Naive thymus-derived CD4-positive, alpha-beta T cell (primary cell): ENCODE measurements at places on chromosomes 16 and 17. TPM values are rescaled to one million over a fixed set of nuclear protein-coding genes. Genes with fewer than 3 reads are reported as not detected.

DNA sequence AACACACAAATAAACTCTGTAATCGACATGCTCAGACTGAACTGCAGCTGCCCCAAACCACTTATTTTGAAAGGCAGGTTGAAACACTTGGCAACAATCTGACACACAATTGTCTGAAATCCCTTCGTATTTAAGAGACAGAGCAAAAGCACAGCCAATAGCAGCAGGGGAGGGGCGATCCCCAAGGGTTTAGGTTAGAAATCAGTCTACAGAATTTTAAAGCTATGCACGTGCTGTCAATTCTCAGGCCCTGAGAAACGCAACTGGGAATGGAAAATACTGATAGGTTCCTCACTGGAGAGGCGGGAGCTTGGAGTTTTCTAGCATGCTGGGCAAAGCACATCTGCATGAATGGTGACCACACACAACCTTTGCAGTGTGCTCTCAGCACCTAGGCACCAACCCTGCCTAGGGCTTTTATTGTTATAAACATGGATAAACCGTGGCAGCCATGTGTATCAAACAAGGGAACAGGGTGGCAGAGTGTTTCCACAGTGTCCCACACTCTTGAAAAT lies 168.0 kb downstream of the AATF start:
- no peaks in the 10 kb centered on the region for H3K4me1 ChIP-seq
- no peaks in the 10 kb centered on the region for H3K27me3 ChIP-seq
- H3K27ac ChIP-seq: no peak overlapping the region
- no peak for DNase-seq
- H3K4me3 ChIP-seq: no peak overlapping the region
- no peaks in the 10 kb centered on the region for H3K36me3 ChIP-seq

DNA sequence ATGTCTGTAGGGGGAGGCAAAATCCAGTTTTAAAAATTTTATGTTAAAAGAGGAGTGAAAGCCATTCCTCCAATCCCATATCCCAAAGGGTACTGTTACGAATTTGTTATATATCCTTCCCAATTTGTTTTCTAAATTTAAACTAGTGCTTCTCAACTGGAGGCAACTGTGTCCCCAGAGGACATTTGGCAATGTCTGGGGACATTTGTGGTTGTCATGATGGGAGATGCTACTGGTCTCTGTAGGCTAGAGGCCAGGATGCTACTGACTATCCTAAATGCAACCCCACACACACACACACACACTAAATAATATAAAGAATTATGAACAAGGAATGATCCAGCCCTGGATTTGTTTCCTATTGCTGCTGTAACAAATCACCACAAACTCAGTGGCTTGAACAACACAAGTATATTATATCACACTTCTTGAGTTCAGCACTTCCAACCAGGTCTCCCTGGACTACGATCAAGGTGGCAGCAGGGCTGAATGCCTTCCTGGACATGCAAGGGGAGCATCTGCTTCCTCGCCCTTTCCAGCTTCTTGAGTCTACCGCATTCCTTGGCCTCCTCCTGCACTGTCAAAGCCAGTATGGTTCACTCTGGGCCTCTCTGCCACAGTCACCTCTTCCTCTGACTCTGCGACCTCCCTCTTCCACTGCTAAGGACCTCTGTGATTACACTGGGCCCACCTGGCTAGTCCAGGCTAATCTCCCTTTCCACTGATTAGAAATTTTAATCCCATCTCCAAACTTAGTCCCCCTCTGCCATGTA lies 30.1 kb downstream of the ARHGAP17 start:
- DNase-seq: no peak
- peaks cover 3% of the 10 kb centered on the region for H3K4me1 ChIP-seq
- no peaks in the 10 kb centered on the region for H3K36me3 ChIP-seq

DNA sequence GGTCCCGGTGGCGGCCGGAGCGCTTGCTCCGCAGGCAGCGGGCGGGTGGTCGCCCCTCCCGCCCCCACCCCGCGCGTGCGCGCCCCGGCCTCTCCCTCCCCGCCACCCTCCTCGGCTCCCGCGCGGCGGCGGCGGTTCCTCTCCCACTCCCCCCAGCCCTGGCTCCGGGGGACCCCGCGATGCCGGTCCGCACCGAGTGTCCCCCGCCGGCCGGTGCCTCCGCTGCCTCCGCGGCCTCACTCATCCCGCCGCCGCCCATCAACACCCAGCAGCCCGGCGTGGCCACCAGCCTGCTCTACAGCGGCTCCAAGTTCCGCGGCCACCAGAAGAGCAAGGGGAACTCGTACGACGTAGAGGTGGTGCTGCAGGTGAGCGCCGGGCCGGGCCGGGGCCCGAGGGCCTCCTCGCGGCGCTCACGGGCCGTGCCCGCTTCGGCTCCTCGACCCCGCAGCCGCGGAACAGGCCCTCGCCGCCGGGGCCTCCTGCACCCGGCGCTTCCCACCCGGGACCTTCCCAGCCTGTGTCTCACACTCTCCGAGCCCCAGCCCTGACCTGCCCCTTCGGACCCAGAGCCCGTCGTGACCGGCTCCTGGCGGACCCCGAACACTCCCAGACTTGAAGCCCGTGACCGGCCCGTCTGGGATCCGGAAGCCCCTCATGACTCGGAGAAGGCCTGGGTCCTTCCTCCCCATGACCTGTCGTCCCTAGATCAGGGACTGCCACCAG lies 490 bp downstream of the GID4 start:
- H3K4me3 ChIP-seq: peak overlapping the region; percentile 79
- DNase-seq: no peak
- H3K27me3 ChIP-seq: no peaks in the 10 kb centered on the region
- peak overlapping the region; percentile 88 for H3K27ac ChIP-seq

DNA sequence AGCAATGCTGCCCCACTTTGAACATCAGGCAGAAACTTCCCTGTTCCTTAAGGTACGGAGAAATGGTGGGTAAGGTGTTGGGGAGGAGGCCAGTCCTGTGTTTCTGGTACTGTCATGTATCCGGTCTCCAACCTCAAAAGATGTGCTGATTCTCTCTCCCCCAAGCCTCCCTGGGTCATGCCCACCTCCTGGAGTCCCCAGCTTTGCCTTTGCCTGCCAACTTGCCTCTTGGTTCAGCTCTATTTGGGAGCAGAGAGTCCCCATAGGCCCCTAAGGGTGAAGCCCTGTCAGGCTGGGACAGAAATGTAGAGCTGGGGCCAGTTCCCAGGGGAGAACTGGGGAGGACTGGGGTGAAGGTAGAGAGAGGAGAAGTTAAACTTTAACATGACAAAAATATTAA lies 1.6 kb upstream of the TBX21 start:
- H3K4me1 ChIP-seq: peaks cover 45% of the 10 kb centered on the region
- no peak overlapping the region for H3K4me3 ChIP-seq
- no peak for DNase-seq
- H3K27ac ChIP-seq: no peak overlapping the region

DNA sequence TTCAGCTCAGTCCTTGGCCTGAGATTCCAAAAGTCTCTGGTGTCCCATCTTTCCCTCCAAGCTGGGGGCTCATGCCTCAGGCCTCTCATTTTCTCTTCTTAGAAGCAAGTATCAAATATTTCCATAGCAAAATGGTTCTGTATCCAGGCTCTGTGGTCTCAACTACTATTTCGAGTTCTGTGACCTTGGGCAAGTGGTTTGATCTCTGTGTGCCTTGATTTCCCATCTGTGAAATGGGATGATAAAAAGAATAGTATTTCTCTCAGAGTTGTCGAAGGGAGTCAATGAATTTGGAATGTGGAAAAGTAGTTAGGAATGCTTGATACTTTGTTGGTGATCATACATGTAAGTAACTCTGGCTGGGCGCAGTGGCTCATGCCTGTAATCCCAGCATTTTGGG lies 6.4 kb downstream of the SYT17 start:
- no peaks in the 10 kb centered on the region for H3K36me3 ChIP-seq
- no peak for DNase-seq
- no peak overlapping the region for H3K27ac ChIP-seq
- H3K4me1 ChIP-seq: no peaks in the 10 kb centered on the region

GRCh38 chr17:61456688-61457225 lies 4.5 kb downstream of the TBX4 start:
- no peak overlapping the region for H3K27ac ChIP-seq
- H3K4me1 ChIP-seq: peaks cover 6% of the 10 kb centered on the region
- H3K36me3 ChIP-seq: no peaks in the 10 kb centered on the region

DNA sequence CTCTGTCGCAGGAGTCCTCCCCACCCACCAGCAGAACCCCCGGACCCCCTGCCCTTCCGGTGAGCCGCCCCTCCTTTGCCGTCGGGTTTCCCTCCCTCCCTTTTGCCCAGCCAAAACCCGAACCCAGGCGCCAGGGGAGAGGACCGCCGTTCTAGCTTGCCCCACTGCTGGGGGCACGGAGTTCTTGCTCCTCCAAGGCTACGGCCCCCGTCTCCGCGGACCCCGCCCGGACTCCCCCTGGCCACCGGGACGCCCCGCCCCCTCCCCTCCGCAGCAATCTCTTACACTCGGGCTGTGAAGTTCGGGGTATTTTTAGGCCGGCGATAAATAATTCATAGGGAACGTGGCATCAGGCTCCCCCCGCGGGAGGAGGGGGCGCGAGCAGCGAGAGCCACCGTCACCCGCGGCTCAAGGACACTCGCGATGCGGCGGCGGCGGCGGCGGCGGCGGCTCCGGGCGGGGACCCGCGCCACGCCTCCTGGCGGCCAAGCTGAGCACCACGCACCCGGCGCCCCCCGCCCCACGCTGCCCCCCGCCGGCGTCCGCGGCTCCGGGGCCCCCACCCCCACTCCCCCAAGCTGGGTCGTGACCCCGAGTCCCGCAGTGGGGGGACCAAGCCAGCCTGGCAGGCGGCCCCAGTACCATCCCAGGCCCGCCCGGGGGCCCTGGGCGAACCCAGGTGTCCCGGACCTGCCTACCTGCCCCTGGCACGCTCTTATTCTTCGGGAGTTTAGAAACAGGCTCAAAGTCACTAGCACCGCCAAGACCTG lies at the start of gene GRIN2C:
GRIN2C (minus strand) TSS at position 427 of the 770 bp plus-strand sequence. CDS start 4,793 bp downstream, outside the sequence.
- H3K4me1 ChIP-seq: peaks cover 15% of the 10 kb centered on the region
- no peak within 1 kb of the TSS for H3K27ac ChIP-seq
- H3K36me3 ChIP-seq: no peaks in the 10 kb centered on the region
- H3K4me3 ChIP-seq: peak within 1 kb of the TSS; percentile 27
- peaks cover 8% of the 10 kb centered on the region for H3K27me3 ChIP-seq

GRCh38 chr17:65659512-65659911 lies 98.1 kb upstream of the AXIN2 start:
- H3K27ac ChIP-seq: no peak overlapping the region
- H3K4me1 ChIP-seq: no peaks in the 10 kb centered on the region
- H3K36me3 ChIP-seq: no peaks in the 10 kb centered on the region
- H3K27me3 ChIP-seq: no peaks in the 10 kb centered on the region

DNA sequence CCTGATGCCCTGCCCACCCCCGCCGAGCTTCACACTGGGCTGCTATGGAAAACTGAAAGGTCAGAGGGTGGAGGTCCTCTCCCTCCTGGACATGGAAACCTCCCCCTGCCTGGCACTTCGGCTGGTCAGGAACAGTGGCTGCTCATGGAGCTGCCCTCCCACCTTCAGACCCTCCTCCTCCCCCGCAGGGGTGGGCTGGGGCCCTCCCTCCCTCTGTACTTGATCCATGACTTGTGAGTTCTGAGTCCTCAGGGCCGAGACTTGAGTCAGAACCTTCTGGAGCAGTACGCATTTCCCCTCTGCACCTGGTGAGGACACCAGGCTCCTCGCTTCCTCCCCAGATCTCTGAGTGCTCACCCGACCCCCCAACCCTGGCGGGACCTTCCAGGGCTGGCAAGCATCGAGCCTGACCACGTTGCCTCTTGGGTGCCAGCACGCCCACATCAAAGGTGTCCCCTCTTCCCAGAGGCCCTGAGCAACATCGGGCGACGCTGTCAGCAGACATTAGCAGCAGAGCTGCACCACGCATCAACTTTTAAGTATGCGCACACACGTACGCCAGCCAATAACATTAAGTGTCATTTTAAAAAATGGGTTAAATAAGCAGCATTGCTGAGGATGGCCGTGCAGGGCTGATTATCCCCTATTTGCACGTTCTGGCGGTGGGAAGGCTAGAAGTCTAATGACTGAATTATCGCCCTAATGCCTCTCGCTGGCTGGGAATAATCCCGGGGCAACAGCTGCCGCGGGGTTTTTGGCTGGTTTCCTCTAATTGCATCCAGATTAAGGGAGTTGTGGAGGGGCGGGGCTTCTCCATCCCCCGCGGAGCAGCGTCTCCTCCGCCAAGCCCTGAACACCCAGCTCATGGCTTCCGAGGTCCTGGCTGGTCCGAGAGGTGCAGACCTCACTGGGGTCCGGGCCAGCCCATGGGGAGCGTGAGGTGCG lies 98.0 kb downstream of the TBC1D16 start:
- peaks cover 27% of the 10 kb centered on the region for H3K4me1 ChIP-seq
- no peak for DNase-seq
- peak overlapping the region; percentile 2 for H3K4me3 ChIP-seq
- no peaks in the 10 kb centered on the region for H3K27me3 ChIP-seq

- H3K27ac ChIP-seq: no peak overlapping the region
- H3K4me1 ChIP-seq: peaks cover 7% of the 10 kb centered on the region
- H3K27me3 ChIP-seq: peaks cover 4% of the 10 kb centered on the region
- no peak for DNase-seq
- no peaks in the 10 kb centered on the region for H3K36me3 ChIP-seq
These were observed 14.7 kb upstream of the SEZ6 start for GRCh38 chr17:29020576-29020975.

DNA sequence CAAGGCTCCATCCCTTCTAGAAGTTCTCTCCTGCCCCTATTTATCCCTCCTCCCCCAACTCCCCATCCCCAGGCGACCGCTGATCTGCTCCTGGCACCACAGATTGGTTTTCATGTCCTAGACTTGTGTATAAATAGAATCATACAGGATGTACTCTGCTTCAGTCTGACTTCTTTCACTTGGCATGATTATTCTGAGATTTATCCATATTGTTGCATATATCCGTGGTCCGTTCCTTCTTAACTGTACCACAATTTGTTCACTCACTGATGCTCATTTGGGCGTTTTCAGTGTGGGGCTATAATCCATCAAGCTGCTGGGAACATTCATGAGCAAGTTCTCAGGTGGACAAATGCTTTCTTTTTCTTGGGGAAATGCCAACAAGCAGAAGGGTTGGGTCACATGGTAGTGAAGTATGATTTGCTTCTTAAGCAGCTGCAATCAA lies 23.9 kb downstream of the PITPNM3 start:
- no peaks in the 10 kb centered on the region for H3K36me3 ChIP-seq
- no peak for DNase-seq
- H3K27me3 ChIP-seq: no peaks in the 10 kb centered on the region
- H3K4me1 ChIP-seq: no peaks in the 10 kb centered on the region
- no peak overlapping the region for H3K4me3 ChIP-seq

GRCh38 chr17:9549215-9549614 lies 26.4 kb downstream of the STX8 start:
- H3K4me3 ChIP-seq: no peak overlapping the region
- H3K4me1 ChIP-seq: no peaks in the 10 kb centered on the region
- H3K27ac ChIP-seq: no peak overlapping the region
- no peak for DNase-seq
- no peaks in the 10 kb centered on the region for H3K36me3 ChIP-seq

GRCh38 chr17:51805765-51806164 lies 352.7 kb downstream of the CA10 start:
- no peaks in the 10 kb centered on the region for H3K27me3 ChIP-seq
- DNase-seq: no peak
- no peak overlapping the region for H3K4me3 ChIP-seq
- H3K36me3 ChIP-seq: no peaks in the 10 kb centered on the region

- no peaks in the 10 kb centered on the region for H3K27me3 ChIP-seq
- H3K4me1 ChIP-seq: no peaks in the 10 kb centered on the region
- H3K27ac ChIP-seq: no peak overlapping the region
- no peak overlapping the region for H3K4me3 ChIP-seq
- H3K36me3 ChIP-seq: no peaks in the 10 kb centered on the region
- DNase-seq: no peak
These were observed 5.4 kb upstream of the EFCAB13 start for GRCh38 chr17:47318197-47318918.

The ASPA gene
- not detected for polyA plus RNA-seq

The ZG16 gene
- polyA plus RNA-seq: not detected

The AKTIP gene
- 102 TPM for polyA plus RNA-seq
